ENCODE measurements at places on chromosomes 11 and 22.

- no peaks in the 10 kb centered on the region for H3K4me1 ChIP-seq
- H3K27ac ChIP-seq: no peak within 1 kb of the TSS
- no peak within 1 kb of the TSS for H3K4me3 ChIP-seq
- H3K27me3 ChIP-seq: no peaks in the 10 kb centered on the region
These were observed at the start of gene OR5P2 for GRCh38 chr11:7796842-7797241. Gene OR5P2 (minus strand): TSS chr11:7796942. CDS start chr11:7796942, 0 bp downstream.

DNA sequence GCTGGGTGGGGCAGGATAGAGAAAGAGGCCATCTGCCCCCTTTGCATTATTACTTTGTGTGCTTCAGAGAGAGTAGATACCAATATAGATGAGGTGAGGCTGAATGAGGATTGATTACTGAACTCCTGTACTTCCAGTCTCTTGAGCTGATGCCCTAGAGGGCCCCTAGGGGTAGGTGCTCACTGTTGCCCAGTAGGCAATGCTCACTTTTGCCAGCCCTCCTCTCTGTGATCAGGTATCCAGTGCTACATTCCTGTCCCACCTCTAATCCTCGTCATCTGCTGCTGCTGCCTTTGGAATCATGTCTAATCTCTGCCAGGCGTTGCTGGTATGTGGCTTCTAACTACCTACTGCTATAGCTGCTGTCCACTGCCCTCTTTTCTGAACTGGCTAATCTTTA lies 57.2 kb downstream of the CCDC83 start:
- no peaks in the 10 kb centered on the region for H3K27me3 ChIP-seq
- no peak overlapping the region for H3K4me3 ChIP-seq
- DNase-seq: no peak
- H3K4me1 ChIP-seq: no peaks in the 10 kb centered on the region

DNA sequence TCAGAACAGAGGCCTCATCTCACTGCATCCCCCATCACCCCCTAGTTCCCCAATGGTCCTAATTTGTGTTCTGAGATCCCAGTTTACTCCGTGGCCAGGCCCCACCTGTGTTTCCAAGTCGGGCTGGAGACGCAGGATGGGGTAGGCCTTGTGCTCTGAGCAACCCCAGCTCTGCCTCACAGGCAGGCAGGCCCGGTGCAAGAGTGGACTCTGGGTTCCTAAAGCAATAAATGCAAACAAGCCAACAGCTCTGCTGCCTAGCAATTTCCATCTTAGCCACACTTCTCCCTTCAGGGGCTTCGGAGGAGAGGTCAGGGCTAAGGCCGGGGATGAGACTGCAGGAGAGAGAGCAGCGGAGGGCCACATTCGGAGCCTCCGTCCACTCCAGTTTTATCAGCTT lies 2.5 kb upstream of the EPS8L2 start:
- no peaks in the 10 kb centered on the region for H3K36me3 ChIP-seq
- H3K27me3 ChIP-seq: no peaks in the 10 kb centered on the region
- peaks cover 5% of the 10 kb centered on the region for H3K4me1 ChIP-seq
- no peak for DNase-seq
- H3K27ac ChIP-seq: peak overlapping the region; percentile 84

DNA sequence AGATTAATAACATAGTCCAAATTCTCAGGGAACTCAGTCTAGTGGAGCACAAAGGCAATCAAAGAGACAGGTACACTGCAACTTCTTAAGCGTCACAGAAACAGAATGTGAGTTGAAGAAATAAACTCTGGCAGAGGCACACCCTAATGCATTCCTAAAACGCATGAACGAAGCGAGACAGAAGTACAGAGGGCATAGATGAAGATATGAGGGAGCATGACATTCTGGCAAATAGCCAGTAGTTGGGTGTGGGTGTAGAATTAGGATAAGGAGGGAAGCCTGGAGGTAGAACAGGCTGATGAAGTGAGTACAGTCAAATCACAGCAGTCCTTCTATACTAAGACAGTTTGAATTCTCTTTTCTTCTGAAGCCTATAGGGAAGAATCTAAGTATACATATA lies 838.7 kb upstream of the API5 start:
- H3K36me3 ChIP-seq: no peaks in the 10 kb centered on the region
- no peaks in the 10 kb centered on the region for H3K27me3 ChIP-seq
- no peak overlapping the region for H3K4me3 ChIP-seq
- H3K4me1 ChIP-seq: no peaks in the 10 kb centered on the region
- H3K27ac ChIP-seq: no peak overlapping the region

- DNase-seq: no peak
- H3K27me3 ChIP-seq: peaks cover 30% of the 10 kb centered on the region
- H3K27ac ChIP-seq: no peak overlapping the region
These were observed 745 bp downstream of the NCAM1 start for GRCh38 chr11:112961751-112962578.

GRCh38 chr11:66728693-66729385 lies at the start of gene SPTBN2:
Gene SPTBN2 (minus strand): TSS chr11:66729216. CDS start chr11:66721240, 7,976 bp downstream.
- H3K4me1 ChIP-seq: peaks cover 6% of the 10 kb centered on the region
- H3K36me3 ChIP-seq: no peaks in the 10 kb centered on the region

DNA sequence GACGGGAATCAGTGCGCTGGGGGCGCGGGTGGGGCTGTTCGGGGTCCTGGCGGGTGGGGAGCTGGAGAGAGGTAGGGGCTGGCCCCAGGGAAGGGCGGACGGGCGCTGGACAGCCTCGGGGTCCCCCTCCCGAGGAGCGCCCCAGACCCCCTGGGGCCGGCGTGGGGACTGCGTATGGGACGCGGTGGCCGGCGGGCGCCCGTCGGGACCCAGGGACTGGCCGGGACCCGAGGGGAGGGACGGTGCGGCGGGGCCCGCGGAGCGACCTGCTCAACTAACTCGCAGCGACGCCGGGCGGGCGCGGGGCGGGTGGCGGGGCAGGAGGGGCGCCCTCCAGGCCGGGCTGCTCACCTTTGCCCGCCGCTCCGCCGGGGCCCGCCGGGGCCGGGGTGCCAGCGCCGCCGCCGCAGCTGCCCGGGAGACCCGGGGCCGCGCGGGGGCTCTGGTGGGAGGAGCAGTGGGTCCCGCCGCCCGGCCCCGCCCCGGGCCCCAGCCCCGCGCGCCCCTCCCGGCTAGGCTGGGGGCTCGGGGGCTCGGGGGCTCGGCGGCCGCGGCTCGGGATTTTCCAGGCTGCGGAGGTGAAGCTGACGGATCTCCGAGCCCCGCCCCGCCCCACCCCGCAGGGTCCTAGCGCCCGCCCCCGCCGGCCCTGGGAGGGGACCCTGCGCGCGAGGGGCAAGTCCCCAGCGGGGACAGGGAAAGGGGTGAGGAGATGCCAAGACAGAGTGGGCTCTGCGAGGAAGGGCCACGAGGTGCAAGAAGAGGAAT lies 12.3 kb downstream of the STARD10 start:
- peaks cover 3% of the 10 kb centered on the region for H3K4me1 ChIP-seq
- no peak for DNase-seq
- peak overlapping the region; percentile 83 for H3K27ac ChIP-seq

DNA sequence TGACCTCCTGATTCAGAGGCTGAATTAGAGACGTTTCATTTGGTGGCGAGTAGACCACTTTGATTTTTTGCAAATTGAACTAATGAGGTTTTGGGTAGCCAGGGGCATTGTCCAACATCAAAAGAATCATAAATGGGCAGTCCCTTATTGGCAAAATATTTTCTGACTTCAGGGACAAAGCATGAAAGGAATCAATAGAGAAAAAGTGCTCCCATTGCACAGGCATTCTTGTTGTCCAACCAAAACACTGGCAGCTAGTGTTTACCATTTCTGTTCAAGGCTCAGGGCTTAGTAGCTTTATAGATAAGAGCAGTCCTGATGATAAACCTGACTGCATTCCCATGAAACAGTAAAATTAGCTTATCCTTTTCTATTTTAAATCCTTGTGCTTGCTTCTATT lies 6.4 kb upstream of the CARD16 start:
- DNase-seq: no peak
- H3K4me3 ChIP-seq: no peak overlapping the region
- H3K27ac ChIP-seq: no peak overlapping the region
- no peaks in the 10 kb centered on the region for H3K36me3 ChIP-seq
- H3K27me3 ChIP-seq: no peaks in the 10 kb centered on the region
- H3K4me1 ChIP-seq: no peaks in the 10 kb centered on the region

DNA sequence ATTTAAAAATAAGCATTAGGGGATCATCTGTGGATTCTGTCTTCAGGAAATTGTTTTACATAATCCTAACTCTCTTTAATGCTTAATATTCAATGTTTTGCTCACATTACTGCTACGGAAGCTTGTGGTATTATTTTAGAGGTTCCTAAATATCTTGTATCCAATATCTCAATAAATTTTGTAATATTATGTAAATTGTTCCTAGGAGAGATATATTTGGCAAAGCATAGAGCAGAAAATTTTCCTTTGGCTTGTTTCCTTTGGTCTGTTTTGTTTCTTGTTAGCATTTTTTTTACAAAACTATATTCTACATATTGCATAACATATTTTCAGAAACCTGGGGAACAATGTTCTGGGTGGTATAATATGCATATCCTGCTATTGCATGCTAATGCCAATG lies 144.8 kb downstream of the GRIA4 start:
- no peaks in the 10 kb centered on the region for H3K27me3 ChIP-seq
- H3K4me1 ChIP-seq: no peaks in the 10 kb centered on the region
- no peaks in the 10 kb centered on the region for H3K36me3 ChIP-seq
- DNase-seq: no peak
- no peak overlapping the region for H3K27ac ChIP-seq
- no peak overlapping the region for H3K4me3 ChIP-seq

GRCh38 chr22:49481659-49482399 lies 345.8 kb downstream of the BRD1 start:
- H3K27me3 ChIP-seq: peaks cover 29% of the 10 kb centered on the region
- no peak for DNase-seq
- no peak overlapping the region for H3K27ac ChIP-seq
- peak overlapping the region; percentile 49 for H3K4me3 ChIP-seq
- no peaks in the 10 kb centered on the region for H3K4me1 ChIP-seq
- H3K36me3 ChIP-seq: no peaks in the 10 kb centered on the region

Measured in breast epithelium (tissue), 4 donors.